HAP-1 (cell line): ENCODE measurements at places on chromosomes 12 and 14.

- no peak for DNase-seq
These were observed 124.6 kb upstream of the FRMD6 start for GRCh38 chr14:51527073-51527472.

DNA sequence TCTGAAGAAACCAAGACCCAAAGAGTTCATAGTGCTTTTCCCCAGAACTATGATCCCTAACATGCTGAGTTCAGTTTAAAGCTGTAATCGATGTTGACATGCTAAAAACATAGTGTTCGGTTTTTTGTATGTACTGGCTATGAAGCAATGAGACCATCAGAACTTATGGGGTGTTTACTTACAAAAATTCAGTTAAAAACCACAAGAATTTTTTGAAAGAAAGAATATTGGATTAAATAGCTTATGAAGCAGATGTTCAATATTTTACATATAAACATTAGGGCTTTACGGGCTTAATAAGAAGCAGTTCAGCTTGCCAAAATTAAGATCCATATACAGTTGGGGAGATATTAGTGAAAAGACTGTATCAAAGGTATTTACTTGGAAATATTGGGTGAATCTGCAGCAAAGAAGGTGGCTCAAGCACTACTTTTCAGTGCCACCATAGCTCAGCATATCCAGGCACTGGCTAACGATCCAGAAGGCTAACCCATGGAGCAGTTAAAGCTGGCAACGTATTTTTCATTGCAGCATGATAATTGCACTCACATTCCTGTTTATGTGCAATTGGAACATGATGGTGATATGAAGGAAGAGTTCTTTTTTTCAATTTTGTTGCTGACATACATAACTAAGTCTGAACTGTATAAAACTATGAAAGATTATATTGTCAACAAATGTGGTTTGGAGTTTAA is 125.9 kb downstream of the EFCAB11 start:
- DNase-seq, result no peak

GRCh38 chr12:2251526-2252209 is 198.9 kb downstream of the CACNA1C start:
- DNase-seq, result no peak

GRCh38 chr12:129185855-129186254 is 332.6 kb downstream of the GLT1D1 start:
- no peak for DNase-seq
